ENCODE measurements at places on chromosomes 5 and 9.
A peak's percentile ranks its signal among the peaks of the same experiment; 100 is the strongest.

DNA sequence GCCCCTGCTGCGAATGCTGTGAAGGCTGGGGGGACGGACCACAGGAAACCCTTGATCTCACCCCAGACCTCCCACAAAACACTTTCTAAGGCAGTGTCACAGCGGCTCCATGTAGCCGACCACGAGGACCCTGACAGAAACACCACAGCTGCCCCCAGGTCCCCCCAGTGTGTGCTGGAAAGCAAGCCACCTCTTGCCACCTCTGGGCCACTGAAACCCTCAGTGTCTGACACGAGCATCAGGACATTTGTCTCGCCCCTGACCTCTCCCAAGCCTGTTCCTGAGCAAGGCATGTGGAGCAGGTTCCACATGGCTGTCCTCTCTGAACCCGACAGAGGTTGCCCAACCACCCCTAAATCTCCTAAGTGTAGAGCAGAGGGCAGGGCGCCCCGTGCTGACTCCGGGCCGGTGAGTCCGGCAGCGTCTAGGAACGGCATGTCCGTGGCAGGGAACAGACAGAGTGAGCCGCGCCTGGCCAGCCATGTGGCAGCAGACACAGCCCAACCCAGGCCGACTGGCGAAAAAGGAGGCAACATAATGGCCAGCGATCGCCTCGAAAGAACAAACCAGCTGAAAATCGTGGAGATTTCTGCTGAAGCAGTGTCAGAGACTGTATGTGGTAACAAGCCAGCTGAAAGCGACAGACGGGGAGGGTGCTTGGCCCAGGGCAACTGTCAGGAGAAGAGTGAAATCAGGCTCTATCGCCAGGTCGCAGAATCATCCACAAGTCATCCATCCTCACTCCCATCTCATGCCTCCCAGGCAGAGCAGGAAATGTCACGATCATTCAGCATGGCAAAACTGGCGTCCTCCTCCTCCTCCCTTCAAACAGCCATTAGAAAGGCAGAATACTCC, 84.7 kb downstream of the GOLPH3 start:
- DNase-seq, result no peak

- no peak for DNase-seq
Observed at GRCh38 chr5:150134198-150134588, 21.5 kb downstream of the PDGFRB start.

DNA sequence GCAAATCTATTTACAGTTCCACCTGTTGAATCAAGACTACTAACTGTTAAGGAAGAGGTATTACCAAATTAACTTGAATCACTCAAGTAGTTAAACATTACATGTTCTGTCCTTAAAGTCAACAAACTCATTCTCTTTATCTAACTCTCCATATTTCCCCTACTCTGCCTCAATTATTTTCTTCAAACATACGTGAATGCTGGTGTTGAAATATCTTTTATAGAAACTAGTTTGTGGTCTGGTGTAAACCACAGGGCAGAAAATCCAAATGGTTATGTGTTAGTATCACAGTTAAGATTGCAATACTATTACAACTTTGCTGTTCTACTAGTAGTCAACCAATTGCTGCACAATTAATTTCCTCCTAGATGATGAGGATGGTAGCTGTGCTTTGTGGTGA, 603.5 kb downstream of the KCTD16 start:
- no peak for DNase-seq

- DNase-seq, result no peak
Observed at GRCh38 chr5:149445739-149446369, 66.8 kb upstream of the IL17B start.

GRCh38 chr9:128098297-128099230, 29.0 kb downstream of the PTGES2 start:
- DNase-seq, result peak; percentile 56

DNA sequence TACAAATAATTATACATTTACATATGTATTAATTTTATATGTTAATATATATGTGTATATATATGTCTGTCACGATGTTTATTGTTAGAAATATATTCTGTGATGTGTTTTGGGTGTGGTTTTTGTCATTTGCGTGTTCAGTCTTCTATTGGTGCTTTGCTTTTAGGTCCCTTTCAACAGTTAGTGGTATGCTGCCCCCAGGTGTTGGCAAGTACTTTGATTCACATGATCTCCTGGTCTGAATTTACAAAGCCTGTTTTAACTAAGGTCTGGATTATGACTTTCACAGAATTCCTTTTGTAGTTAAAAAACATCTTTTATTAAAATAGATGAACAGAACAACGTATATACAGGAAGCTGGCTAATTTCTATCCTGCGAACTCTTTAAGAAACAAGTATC, 271.5 kb downstream of the CCDC171 start:
- no peak for DNase-seq

- DNase-seq, result peak; percentile 58
Observed at GRCh38 chr5:159341906-159342310, 11.6 kb upstream of the IL12B start.

- no peak for DNase-seq
Observed at GRCh38 chr5:138180183-138180782, 1.4 kb downstream of the KIF20A start.

DNA sequence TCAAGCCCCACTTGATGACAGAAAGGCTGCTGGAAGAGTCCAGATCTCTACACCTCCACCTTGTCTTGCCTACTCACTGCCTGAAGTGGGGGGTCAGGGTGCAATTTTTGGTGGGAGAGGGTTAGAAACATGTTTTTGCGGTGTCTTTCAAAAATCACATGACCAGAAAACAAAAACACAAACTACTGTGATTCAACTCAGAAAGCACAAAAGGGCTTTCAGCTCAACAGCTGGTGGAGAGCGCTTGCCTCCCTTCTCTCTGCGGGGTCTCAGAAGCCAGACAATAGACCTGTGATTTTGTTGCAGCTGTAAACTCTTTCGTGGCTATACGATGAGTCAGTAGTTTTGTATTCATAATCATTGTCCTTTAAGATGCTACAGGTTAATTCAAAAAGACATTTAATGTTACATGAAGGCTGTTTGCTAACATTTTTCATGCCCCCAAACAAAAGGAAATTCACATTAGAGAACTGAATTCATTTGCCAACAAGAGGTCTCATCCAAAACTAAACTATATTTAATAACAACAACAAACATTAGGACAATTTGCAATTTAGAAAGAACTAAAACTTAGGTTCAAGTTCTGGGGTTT, 172.6 kb upstream of the RAI14 start:
- DNase-seq, result no peak

GRCh38 chr9:107488375-107489143, 1.0 kb downstream of the KLF4 start:
- DNase-seq, result no peak

GRCh38 chr5:53946405-53947100, 363.8 kb downstream of the ARL15 start:
- DNase-seq, result no peak

DNA sequence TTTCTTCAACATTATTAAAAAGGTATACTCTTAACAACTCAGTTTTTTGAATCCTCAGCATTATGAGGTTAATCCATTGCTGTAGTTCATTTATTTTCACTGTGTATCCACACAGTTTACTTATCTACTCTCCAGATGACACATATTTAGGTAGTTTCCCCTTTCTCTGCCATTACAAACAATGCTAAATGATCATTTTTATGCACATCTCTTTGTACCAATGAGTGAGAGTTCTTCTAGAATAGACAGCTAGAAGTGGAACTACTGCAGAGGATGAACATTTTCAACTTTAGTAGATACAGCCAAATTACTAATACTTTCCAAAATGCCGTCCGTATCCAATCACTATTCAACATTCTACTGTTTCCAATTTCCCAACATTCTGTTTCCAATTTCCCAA, 11.5 kb downstream of the AFF4 start:
- DNase-seq, result no peak

DNA sequence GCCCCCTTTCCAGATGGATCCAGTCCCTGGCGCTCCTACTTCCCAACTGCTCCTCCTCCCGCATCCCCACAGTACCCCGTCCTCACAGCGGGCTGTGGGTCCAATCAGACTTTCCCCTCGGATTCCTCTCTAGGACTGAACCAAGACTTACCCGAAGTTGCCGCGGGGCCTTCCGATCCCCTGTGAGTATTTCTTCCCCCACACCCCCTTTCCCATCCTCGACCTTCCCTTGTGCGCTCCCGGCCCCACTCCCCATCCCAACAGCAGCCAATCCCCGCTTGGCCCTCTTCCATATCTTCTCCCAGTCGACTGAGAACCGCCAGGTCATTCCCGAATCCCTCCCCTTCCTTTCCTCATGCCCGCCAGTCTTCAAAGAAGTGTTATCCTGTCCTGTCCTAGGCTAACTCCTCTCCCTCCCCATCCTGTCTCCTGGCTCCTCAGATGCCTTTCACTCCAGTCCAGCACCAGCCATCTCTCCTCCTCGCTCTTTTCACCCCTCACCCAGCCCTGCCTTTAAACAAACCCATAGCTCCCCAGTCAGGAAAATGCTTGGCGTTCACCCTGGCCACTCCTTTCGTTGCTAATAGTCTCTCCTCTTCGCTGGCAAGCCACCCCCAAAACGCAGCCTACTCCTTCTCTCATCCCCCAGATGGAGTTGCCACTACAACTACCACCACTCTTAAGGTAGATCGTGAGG, 646 bp downstream of the SWI5 start:
- no peak for DNase-seq

DNA sequence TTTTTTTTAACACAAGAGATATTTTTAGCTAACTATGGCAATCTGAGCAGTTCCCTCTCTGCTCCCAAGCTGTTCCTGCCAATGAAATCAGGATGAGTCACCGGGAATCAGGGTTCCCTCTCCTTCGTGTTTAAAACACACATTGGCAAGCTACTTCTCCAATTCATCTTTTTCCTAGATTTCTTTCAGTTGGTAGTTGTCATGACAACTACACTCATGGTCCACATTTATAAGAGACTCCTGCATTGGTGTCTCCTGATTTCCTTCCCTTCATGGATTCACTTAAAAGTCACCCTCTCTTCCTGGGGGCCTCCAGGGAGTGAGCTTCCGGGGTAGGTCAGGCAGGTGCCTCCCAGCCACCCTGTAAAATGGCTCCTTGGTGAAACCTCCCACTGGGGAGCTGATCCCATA, 72.3 kb upstream of the NIPAL4 start:
- no peak for DNase-seq

DNA sequence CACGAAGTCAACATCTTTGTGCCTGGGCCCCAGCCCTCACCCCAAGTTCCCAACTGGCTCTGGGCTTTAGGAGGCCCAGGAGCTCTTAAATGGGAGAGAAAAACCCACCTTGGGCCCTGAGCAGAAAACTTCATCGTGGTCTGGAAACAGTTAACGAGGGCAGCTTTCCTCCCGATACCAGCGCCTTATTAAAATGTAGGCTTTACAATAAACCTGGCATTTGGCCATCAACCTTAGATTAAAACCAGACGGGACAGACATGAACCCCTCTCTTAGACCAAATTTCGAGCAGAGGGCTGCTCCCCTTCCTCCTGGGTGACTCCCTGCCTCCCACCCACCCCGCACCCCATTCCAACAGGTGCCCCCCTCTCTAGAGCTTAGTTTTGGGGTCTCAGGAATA, 39.4 kb downstream of the PRRX2 start:
- DNase-seq, result no peak

DNA sequence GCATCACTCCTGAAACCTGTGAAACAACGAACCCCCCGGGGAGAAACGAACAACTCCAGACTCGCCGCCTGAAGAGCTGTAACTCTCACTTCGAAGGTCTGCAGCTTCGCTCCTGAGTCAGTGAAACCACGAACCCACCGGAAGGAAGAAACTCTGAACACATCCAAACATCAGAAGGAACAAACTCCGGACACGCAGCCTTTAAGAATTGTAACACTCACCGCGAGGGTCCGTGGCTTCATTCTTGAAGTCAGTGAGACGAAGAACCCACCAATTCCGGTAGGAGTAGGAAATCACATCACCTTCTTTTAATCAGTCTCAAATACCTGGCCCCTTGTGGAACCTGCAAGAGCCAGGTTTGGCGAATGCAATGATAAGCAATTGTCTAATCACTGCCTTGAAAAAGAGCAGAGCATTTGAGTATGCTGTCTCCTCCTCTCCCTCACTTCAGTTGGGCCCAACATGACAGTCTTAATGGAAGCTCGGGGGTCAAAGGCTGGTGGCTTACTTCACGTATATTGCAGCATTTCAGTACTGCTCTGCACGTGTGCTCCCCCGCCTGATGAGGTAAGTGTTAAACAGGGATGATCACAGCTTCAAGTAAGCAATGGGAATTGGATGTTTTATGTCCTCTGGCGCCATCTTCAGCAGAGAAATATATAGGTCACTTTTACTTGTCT, 473 bp downstream of the IRGM start:
- peak; percentile 56 for DNase-seq

GRCh38 chr9:107523539-107523938, 34.0 kb upstream of the KLF4 start:
- DNase-seq, result no peak

- no peak for DNase-seq
Observed at GRCh38 chr9:99466104-99466503, 244.0 kb downstream of the SEC61B start.

DNA sequence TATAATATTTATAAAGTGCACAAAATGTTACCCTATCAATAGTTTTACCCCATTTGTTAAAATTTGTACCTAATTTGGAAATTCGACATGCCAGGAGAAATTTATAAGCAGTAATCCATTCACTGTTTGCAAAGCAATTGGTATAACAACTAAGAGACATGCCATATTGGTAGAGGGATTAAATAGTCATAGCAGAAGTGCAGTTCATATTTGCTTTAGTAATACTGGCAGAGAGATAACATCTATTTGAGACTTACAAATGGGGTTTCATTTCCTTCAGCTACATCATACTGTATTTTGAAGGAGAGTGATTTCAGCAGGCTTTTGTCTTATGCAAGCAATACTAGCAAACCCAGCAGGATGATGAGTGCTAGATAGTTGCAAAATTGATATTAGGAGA, 610.4 kb upstream of the CDH10 start:
- no peak for DNase-seq

- DNase-seq, result no peak
Observed at GRCh38 chr9:91360551-91361290, 997 bp downstream of the AUH start.

GRCh38 chr5:43700601-43701000, 97.6 kb downstream of the NNT start:
- DNase-seq, result no peak

DNA sequence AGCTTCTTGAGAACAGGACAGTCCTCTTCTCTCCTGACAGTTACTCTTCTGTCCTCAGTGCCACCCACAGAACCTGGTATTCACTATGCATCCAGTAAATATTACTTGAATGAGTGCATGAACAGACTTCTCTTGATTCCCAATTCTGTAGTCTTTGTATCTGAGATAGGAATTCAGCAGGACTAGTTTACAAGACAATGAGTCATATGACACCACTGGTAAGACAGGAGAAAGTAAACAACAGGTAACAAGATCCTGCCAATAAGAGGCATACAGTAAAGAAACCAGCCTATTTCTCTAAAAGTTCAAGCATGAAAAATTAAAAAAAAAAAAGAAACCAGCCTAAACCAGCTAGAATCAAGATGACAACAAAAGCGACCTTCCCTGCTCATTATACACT, 6.2 kb downstream of the ZNF883 start:
- DNase-seq, result no peak
